ENCODE measurements at places on chromosomes 3 and 15.

- DNase-seq = no peak
These were observed 179.1 kb downstream of the NTRK3 start for GRCh38 chr15:88077296-88078020.

DNA sequence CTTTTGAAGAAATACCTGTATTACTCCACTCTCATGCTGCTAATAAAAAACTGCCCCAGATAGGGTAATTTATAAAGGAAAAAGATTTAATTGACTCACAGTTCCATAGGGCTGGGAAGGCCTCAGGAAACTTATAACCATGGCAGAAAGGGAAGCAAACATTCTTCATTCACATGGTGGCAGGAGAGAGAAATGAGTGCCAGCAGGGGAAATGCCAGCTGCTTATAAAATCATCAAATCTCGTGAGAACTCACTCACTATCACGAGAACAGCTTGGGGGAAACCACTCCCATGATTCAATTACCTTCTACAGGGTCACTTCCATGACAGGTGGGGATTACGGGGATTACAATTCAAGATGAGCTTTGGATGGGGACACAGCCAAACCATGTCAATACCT lies 18.7 kb downstream of the MFSD1 start:
- no peak for DNase-seq

- DNase-seq = no peak
These were observed 147.9 kb downstream of the IMPG2 start for GRCh38 chr3:101172516-101172915.

GRCh38 chr3:161403251-161403650 lies 31.9 kb upstream of the SPTSSB start:
- no peak for DNase-seq

DNA sequence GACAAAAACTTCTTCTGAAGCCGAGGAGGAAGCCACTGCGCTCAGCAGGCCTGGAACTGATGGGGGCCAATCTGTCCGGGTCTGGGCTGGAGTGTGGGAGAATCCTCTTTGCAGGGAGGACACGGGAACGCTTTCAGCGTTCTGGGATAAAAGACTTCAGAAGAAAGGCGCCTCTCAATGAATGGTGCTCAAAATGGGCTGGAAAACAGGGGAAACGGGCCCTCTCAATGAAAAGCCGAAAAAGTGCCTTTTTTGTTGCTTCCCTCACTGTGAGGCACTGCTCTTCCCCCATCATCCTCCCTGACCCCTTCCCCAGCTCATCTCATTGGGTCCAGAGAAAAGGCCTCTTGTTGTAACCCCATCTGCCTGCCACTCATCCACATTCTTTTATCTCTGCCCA lies 119.5 kb upstream of the LRIG1 start:
- DNase-seq = no peak
